ENCODE measurements at places on chromosomes 6 and 20.

DNA sequence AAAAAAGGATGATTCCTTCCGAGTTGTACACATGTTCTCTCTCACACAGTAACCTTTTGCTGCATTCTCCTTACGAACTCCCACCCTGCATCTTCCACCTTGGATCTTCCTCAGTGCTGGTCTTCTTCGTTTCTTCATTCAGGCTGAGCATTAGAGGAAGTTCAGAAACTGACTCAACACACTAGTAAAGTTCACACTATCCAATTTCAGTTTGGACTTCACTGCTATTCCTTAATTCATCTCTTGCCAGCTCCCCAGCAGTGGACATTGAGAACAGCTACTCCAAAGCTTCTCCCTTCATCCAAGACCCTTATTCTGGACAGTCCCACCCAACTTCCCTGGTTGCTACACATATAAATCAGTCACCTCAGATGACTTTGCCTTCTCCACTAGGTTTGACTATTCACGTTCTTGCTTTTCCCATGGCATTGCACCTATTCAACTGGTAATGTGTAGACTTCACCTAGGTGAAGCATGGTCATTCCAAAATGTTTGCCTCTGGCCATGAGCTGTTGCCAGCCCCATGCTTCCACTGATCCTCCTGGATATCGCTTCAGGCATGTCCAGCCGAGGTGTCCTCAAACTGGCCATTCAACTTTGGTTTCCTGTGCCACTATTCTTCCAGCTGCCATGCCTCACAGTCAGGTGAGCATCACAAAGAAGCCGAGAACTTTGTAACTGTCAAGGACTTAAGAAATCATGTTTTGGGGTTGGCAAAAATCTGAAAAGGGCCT lies 103.9 kb upstream of the EMILIN3 start:
- DNase-seq: no peak

DNA sequence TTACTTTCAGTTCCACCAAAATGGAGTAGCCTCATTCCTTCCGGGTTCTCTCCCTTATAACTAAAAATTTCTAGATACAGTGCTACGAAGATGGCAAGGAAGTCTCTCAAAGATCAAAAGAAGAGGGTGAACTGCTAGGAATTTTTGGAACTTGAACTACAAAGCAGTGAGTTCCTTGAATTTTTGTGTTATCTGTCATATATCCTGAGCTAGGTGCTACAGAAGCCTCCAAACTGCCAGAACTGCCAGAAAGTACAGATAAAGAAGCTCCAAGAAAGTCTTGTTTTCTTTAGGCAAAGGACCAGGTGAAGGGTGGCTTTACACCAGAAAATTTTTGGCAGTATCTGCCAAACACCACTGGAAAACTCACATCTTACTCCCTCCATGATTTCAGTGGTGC lies 218.8 kb upstream of the FLRT3 start:
- no peak for DNase-seq

GRCh38 chr6:69795469-69796072 lies 1.2 kb downstream of the LMBRD1 start:
- DNase-seq: no peak

DNA sequence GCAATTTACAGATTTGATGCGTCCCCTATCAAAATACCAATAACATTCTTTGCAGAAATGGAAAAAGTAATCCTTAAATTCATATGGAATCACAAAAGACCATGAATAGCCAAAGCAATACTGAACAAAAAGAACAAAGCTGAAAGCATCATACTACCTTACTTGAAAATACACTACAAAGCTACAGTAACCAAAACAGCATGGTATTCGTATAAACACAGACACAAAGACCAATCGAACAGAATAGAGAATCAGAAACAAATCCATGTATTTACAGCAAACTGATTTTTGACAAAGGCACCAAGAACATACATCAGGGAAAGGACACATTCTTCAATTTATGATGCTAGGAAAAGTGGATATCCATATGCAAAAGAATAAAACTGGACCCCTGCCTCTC lies 206.5 kb upstream of the PDE10A start:
- DNase-seq: no peak

- DNase-seq: no peak
Measured at GRCh38 chr6:25764611-25765010, 10.1 kb downstream of the SLC17A4 start.

DNA sequence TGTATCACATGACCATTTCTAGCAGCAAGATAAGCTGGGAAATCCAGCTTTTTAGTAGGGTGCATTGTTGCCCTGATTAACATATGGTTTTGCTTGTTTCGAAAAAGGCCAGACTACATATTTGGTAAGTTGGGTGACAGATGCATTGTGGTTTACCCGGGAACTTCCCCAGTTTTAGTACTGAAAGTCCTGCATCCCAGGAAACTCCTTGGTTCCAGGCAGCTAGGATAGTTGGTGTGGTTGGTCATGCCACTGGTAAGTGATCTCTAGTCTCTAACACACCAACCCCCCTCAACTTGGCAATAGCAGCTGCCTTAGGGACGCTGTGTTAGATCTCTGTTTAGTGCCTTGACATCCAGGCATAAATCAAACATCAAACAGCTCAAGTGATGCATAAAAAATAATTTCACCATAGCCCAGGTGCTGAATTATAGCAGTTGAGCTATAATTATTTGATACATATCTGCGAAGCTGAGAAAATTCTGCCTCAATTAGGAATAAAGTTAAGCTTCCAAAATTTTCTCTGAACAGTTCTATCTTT lies 216.5 kb downstream of the TFAP2C start:
- no peak for DNase-seq

DNA sequence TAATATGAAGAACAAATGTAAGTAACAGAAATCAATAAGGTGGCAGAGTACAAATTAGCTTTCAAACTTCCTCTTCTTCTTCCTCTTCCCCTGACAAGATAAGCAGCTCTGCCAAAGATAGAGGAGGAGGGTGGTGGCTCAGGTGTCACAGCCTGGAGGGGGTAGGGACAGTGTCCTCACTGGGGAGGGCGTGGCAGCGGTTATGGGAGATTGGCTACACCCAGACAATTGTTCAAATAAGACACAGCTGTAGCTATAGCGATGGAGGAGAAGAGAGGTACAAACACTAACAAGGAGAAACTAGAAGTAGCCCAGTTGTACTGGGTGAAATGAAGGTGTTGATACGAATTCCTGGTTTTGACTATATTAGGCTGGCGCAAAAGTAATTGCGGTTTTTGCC lies 198.5 kb downstream of the TBXT start:
- DNase-seq: no peak

GRCh38 chr6:81054036-81054435 lies 698.4 kb downstream of the TENT5A start:
- no peak for DNase-seq

- no peak for DNase-seq
Measured at GRCh38 chr20:23484081-23484480, 6.8 kb upstream of the CST8 start.

GRCh38 chr6:42125231-42125630 lies 17.2 kb downstream of the C6orf132 start:
- no peak for DNase-seq

GRCh38 chr6:36769676-36770499 lies 69.4 kb downstream of the CPNE5 start:
- peak; percentile 60 for DNase-seq

DNA sequence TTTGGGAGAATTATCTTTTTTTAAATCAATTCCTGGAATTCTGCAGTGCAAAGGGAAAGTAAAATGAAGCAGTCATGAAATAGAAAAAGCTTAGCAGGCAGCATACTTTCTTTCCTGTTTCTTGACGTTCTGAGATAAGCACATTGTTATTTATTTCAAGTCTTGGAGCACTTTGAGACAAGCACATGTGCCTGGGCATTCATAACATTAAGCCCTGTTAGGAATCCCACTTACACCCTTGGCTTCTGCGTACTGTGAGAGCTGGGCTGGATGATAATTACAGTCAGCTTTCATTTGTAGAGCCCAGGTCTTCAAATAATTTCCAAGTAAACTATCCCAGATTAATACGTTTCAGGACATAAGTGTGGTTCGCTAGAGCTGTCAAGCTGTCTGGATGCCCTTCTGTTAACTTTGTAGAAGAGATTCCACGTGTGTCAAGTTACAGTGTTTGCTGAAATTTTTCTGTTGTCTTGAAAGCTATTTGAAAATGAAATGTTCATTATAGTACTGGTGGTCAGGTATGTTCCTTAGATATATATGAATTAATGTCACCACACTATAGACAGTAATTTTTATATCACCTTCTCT lies 8.9 kb downstream of the FARS2 start:
- DNase-seq: no peak

- peak; percentile 71 for DNase-seq
Measured at GRCh38 chr6:162907876-162908481, 180.2 kb downstream of the PACRG start.

- DNase-seq: peak; percentile 95
Measured at GRCh38 chr20:51446656-51447055, 95.9 kb downstream of the NFATC2 start.

GRCh38 chr6:41813469-41813868 lies 26.0 kb downstream of the TOMM6 start:
- peak; percentile 29 for DNase-seq

DNA sequence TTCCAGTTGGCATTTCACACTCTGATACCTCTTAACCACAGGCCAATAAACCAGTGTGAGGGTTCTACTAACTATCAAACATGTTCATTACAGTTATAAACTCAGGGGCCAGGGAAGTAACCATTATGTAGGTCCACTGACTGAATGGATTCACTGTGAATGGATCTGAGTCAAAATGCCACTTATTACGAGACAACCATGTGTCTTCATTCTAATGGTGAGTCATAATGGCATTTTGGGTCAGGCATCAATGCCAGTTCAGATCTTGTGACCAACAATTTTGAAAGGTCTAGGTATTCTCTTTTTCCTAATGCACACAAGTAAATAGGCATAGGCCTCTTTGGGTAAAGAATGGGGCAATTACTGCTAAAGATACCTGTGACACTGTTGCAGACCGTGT lies 112.2 kb upstream of the HEY2 start:
- peak; percentile 1 for DNase-seq

DNA sequence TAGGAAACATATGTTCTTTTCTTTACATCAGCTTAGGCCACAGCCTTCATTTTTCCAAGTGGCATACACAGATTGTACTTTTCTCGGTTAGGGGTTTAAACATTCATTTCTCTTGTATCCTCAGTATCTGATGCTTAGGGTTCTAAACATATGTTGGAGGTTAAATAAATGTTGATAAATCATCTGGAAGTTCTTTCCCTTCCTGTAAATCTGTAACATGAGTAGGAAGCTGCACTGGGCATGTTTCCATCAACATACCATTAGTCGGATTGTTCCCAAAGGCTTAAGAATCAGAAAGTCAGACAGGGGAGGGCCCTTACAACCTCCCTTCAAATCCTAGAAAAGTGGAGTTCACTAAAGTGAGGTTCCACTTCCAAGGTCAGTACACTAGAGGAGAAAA lies 54.8 kb upstream of the BCLAF1 start:
- DNase-seq: peak; percentile 89

- DNase-seq: no peak
Measured at GRCh38 chr20:61385731-61386130, 133.7 kb downstream of the CDH4 start.

Data from fibroblast of mammary gland (primary cell).